Fibroblast of skin of left biceps (primary cell): ENCODE measurements at places on chromosomes 3 and 15.

GRCh38 chr3:190192087-190192486 lies 71.4 kb upstream of the P3H2 start:
- DNase-seq = no peak

GRCh38 chr15:89633585-89633984 lies 21.7 kb downstream of the KIF7 start:
- DNase-seq = no peak

- no peak for DNase-seq
Observed at GRCh38 chr3:98809557-98809956, 46.4 kb downstream of the ST3GAL6 start.

DNA sequence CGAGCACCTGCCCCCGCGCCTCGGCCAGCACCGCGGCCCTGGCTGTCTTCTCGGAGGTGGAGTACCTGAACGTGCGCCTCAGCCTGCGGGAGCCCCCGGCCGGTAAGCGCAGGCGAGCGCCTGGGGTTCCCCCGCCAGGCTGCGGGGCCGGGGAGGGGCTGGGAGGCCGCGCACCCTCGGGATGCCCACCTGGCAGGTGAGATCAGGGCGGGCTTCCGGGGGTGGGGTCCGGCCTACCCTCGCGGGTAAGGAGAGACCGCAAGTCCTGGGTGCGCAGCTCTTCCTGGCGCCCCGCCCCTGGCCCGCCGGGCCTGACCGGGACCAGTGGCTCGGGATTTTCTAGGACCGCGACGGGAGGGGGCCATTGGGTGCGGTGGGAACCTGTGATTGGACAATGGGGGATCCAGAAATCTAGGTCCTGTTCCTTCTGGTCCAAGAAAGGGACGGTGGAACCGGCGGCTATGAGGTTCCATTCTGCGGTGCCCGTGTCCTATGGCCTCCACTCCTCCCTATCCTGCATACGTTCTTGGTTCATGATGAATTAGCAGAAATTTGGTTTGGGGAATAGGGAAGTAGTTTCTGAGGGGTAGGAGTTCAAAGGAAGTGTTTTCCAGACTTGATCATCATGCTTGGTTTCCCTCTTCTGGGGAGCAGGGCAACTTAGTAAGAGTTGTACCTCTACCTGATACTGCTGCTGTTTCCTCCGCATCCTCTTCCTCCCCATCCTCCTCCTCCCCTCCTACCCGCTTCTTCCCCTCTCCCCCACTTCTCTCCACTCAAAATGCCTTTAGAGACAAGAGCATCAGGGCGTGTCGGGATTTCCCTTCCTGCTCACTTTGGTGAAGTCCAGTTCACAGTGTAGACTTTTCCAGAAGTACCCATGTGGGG lies 808 bp downstream of the ARRDC4 start:
- no peak for DNase-seq

GRCh38 chr3:46930166-46930944 lies 46.2 kb downstream of the CCDC12 start:
- DNase-seq = no peak

GRCh38 chr3:180390313-180390712 lies 211.7 kb upstream of the TTC14 start:
- no peak for DNase-seq

- DNase-seq = peak; percentile 25
Observed at GRCh38 chr3:144643771-144644198, 672.2 kb downstream of the DIPK2A start.

DNA sequence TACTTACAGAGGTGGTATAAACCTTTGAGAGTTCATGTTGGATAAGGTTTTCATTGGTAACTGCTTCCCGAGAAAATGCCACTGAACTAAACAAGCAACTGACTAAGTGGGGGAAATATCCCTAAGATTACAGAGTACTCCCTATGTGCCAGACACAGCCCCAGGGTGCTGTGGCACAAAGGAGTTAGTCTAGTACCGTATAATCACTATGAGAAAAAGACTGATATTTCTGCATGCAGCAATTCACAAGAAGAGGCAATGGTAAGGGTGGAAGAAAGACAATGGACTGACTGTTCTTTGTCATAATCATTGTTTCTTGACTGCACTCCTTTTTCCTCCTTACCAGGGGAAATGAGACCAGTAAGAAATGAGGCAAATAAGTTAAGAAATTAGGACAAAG lies 20.0 kb upstream of the SLC25A26 start:
- DNase-seq = no peak

DNA sequence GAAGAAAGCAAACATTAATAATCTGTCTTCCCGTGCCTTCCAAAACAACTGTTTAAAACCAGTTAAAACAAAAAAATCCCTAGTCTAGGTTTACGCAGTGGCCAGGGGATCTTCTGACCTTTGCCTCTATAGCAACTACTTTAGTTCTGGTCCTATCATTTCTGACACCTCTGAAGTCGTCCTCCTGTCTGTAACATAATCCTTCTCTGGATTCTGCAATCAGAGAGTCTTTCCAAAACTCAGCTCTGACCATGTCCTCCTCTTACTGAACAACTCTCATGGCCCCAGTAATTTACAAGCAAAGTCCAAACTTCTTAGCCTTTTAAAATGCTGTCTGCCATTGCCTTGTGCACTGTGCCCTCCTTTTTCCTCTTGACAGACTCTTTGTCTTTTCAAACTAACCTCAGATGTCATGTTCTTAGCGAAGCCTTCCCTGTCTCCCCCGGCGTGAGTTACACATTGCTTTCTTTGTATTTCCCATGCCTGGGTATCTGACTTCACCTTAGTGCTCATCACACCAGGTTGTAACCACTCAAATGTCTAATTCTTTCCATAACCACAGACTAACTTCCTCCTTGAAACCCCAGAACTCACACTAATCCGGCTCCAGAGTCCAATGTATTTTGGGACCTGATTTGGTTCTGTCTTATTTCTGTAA lies 105.2 kb upstream of the BNIP2 start:
- DNase-seq = no peak

DNA sequence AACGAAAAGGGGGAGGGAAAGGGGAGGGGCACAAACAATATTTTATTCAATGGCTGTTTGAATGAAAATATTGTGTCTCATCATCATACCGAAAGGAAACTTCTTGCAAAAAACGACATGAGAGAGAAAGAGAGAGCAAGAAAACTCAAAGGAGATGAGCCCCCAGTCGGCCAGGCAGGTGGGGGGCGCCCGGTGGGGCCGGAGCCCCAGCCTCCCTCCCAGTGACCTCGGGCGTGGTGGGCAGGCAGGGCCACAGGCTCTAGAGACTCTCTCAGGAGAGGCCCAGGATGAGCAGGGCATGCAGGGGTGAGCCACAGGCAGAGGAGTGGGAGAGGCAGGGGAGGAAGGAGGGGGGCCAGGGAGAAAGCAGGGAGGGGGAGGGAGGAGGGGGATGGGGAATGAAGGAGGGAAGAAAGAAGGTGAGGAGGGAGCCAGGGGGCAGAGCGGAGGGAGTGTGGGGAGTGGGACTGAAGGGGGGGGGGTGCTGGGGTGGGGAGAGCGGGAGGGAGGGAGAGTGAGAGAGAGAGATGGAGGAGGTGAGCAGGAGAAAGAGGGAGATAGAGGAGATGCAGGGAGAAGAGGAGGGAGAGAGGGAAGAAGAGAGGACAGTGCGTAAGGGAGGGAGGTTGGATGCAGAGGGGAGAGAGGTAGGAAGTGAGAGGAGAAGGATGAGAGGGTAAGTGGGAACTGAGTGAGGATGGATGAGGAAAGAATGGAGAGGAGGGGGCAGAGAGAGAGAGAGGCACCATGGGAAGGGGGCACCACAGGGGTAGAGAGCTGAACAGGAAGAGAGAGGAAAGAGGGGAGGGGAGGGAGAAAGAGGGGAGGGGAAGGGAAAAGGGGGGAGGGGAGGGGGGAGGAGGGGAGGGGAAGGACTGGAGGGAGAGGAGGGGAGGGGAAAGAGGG lies 14.1 kb upstream of the TMEM115 start:
- DNase-seq = no peak
